ENCODE measurements at places on chromosomes 3 and 15. TPM values are rescaled to one million over a fixed set of nuclear protein-coding genes. Genes with fewer than 3 reads are reported as not detected.

The CD96 gene
- total RNA-seq = 0.65 TPM

The APH1B gene
- 7.1 TPM for total RNA-seq

The PP2D1 gene
- total RNA-seq = not detected

The STRA6 gene
- total RNA-seq = not detected

The GRK7 gene
- not detected for total RNA-seq

The DPPA2 gene
- not detected for total RNA-seq

The ATP13A5 gene
- total RNA-seq = not detected

The CLRN1 gene
- not detected for total RNA-seq

The RARB gene
- 19.4 TPM for total RNA-seq

The GP9 gene
- total RNA-seq = not detected

The XCR1 gene
- total RNA-seq = not detected

The TGM5 gene
- total RNA-seq = not detected

The SENP7 gene
- total RNA-seq = 8.4 TPM
